ENCODE measurements at places on chromosomes 16 and 17.

DNA sequence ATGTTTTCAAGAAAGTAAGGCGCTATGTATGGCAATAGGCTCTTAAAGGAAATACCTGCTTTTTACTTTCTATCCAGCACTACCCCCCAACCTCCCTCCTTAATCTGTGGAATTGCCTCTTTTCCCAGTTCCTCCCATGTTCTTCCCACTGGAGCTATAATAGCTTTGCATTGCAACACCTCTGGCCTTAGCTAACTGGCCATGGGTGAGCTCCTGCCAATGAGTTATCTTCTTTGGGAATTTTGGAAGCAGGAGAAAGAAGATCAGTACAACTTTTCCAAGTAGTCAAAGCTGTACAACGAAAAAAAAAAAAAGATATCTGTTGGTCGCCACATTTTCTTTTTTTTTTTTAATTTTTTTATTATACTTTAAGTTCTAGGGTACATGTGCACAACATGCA lies 398.0 kb downstream of the NPIPA8 start:
- DNase-seq: no peak

- no peak for DNase-seq
Measured at GRCh38 chr17:61285526-61286320, 113.9 kb upstream of the TBX2 start.

DNA sequence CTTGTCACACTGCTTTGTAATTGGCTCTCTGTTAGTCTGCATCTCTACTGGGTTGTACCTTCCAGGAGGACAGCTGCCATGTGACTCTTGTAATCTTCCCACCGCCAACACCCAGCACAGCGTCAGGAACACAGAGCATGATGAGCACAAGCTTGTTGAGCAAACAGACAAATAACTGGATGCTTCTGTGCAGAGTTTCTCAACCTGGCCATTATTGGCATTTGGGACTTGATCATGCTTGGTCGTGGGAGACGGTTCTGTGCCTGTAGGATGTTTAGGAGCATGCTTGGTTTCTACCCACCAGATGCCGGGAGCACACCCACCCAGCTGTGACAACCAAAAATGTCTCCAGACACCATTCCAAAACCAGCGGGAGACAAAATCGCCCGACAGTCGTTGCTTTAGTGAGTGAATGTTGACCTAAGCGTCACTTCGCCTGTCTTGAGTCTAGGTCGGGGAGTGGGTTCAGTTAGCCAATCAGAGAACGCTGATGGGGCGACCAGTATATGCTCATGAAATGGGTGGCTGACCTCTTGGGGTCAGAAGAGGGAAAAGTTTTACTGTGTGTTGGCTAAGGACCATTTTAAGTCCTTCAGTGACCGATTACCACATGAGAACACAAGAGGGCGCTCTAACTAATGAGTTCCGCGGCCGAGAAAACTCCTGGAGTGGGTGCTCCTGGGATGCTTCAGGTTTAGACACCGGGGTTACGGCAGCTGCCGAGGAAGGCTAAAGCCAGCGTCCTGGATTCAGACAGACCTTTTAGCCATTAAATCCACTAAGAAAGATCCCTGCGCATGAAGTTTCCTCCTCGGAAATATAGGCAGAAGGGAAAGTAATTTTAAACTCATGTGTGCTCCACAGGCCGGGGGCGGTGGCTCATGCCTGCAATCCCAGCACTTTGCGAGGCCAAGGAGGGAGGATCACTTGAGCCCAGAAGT lies 57.8 kb upstream of the TEX2 start:
- peak; percentile 55 for DNase-seq

DNA sequence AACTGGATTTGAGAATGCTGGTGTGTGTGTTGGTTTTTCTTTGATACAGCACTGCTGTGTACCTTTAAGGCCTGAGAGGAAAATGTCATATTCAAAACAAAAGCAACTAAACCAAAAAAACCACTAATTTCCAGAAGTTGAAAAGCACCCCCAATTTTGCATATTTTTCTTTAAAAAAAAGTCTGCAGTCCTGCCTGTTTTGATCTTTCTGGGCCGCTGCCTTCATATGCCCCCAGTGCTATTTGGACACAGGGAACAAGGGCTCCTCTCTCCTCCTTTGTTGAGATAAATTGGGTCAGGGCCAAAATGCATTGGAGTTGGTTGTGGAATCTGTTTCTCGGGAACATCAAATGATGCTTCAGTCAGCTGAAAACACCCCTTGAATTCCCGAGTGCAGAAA lies 26.9 kb downstream of the GPT2 start:
- no peak for DNase-seq

- no peak for DNase-seq
Measured at GRCh38 chr17:81858967-81859905, 1.1 kb downstream of the P4HB start.

GRCh38 chr16:47660540-47660939 lies 199.4 kb downstream of the PHKB start:
- DNase-seq: no peak

DNA sequence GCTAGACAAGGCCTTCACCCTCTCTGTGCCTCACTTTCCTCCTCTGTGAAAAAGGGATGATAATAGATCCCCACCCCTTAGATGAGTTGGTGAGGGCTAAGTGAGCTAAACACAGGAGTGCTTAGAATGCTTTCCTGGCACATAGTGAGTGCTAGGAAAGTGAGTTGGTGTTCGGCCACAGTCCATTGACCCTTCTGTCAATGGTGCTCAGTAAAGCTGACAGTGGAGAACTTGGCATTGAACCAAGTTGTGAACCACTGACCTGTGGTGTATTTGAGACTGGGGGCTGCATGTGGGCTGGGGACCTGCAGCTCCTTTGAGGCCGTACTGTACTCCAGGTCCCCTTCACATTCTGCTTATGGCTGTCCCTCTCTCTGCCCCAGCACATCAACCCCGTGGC lies 4.8 kb downstream of the PLK1 start:
- DNase-seq: no peak

DNA sequence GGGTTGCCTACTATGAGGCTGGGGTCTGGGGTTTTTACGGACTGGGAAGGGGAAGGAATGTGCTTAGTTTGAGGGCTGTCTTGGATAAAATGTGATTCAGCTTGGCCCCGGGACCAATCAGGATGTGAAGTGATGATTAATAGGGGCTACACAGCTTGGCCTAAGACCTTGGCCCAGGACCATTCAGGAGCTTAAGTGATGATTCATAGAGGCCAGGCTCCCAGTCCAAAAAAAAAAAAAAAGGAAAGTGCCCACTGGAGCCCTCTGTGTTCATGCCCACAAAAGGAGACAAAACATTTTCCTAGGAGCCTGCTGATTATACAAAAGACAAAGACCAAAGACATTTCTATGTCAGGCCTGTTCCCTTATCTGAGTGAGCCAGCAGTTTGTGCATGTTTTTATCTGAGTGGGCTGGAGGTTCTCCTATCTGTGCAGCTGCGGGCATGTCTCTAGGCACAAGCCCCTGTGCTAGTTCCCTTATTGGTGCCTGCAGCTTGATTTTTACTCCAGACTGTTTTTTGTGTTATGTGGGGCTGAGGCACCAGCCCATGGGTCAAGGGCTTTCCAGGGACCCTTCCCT lies 898.2 kb upstream of the GOT2 start:
- DNase-seq: no peak

- DNase-seq: no peak
Measured at GRCh38 chr17:801660-802059, 19.5 kb downstream of the MRM3 start.

DNA sequence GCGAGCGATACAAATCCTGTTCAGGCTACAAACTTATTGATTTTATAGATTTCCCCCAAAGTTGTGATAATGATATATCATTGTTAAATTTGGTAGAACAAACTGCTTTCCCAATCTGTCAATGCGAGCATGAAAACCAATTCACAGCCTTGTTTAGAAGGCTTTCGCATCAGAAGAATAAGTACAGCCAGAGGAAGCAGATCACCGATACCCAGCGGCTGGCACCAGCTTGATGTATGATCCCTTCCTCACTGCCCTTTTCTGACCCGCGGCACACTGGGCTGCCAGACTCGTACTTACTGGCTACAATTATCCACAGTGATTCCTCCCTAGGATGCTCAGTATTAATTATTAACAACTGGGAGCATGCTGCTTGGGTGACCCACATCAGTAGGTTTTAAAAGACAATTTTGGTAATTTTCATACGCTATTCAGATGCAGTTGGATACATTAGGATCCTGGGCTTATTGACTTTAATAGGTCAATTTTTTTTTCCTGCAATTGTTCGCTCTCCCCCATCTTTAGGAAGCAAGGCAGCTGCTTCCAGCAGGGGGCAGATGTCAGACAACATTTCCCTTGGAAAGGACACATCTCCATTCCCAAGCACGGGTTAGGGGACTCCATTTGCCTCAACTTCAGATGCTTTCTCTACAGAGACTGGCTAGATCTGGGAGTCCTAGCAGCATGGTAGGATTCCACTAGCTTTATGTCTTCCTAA lies 582.7 kb upstream of the PSMD7 start:
- no peak for DNase-seq

- DNase-seq: no peak
Measured at GRCh38 chr16:19029980-19030379, 37.4 kb upstream of the COQ7 start.

GRCh38 chr17:19756546-19756945 lies 8.4 kb upstream of the ALDH3A1 start:
- no peak for DNase-seq

- no peak for DNase-seq
Measured at GRCh38 chr17:66964930-66965800, 658 bp downstream of the CACNG4 start.

DNA sequence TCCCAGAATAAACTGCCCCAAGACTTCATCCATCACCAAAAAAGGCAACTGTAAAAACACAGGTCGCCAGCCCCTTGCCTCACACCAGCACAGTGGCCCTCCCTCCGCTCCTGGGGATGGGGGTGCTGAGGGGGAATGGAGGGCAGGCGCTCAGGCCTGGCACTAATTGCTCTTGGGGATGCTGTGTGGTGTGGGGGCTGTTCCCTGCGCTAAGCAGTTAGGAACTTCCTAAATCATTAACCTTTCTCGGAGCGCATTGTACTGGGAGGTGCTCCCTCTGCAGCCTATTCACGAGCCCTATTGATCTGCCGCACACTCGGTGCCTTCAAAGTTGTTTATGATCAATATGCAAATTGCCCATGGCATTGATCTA lies 199.9 kb downstream of the ZFHX3 start:
- DNase-seq: no peak

DNA sequence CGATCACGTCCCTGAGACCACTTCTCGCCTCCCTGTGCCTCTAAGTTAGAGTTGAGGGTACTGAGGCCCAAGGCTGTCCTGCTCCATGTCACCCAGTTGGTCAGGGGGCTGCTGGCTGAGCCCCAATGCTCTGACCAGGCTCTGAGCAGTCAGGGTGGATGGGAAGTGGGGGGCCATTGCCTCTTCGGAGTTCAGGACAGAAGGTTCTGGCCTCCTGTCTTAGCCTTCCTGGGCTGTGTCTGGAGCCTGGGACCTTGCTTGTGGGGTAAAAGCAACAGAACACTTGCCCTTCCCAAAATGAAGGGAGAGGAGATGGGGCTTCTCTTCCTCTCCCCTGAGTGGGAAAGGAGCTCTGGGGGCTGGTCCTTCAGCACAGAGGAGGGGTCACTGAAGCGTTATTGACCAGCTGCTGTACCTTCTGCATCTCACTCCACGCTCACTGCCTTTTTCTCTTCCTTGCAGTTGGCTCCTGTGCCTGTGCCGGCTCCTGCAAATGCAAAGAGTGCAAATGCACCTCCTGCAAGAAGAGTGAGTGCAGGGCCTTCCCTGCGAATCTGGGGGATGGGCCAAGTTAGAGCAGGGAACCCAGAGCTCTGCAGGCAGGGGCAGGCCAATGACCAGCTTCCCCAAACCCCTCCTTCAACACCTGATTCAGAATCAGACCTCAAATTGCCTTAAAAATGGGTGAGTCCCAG lies 580 bp downstream of the MT1X start:
- no peak for DNase-seq

- no peak for DNase-seq
Measured at GRCh38 chr17:7590743-7591142, 849 bp upstream of the SOX15 start.

- DNase-seq: no peak
Measured at GRCh38 chr17:69057280-69057679, 3.4 kb downstream of the ABCA9 start.

GRCh38 chr17:82598256-82599119 lies 49.8 kb downstream of the WDR45B start:
- no peak for DNase-seq

DNA sequence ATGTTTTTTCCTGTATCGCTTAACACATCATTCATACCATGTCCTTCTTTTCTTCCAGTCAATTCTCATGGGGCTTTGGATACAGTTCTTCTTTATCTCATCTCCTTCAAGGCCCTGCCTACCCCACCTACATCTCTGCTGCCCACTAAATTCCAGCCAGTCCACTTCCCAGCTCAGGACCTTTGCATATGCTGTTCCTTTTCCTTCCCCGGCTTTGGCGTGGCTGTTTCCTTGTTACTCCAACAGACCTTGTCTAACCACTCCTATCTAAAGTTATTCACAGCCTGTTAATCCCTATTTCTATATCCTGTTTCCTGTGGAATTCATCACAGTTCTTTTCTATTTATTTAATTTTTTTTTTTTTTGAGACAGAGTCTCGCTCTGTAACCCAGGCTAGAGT lies 6.6 kb upstream of the STAT3 start:
- DNase-seq: no peak

- peak; percentile 3 for DNase-seq
Measured at GRCh38 chr16:68289621-68290329, 21.0 kb downstream of the SLC7A6OS start.

- DNase-seq: no peak
Measured at GRCh38 chr16:79843631-79844043, 243.1 kb upstream of the MAF start.

DNA sequence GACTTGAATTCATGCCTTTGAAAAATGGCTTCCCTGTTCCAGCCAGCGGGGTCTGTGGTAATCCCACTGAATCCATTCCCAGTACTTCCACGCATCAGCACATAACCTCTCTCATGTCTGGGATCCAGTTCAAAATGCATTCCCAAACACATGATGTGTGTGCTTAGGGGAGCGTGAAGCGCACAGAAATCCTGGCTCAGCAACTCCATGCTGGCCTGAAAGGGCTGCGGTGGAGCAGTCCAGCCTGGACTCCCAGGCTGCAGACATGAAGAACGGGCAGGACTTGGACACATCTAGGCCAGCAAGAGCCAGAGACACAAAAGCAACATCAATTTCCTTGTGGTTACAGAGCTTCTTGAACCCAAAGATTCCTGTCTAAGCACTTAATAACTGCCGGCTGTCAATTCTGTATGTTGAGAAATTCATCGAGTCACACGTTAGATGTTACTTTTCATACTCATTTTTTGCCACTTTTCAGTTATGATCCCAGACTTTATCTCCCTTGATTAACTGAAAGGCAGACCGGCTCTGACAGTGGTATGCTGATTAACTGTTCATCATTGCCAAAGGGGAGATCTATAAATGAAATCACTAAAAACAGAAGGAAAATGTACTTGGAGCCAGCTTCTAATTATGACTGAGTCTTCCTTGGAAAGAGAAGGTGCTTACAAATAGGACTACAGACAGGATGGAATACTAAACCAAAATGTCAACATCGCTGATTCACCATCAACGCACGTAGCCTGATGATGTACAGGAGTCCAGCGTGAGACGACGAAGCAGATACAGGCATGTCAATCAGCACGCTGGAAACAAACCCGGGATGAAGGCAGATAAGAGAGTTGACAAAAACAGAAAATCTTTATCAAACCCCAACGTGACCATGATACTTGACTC lies 23.0 kb downstream of the NSMCE1 start:
- DNase-seq: no peak

Measured in GDM1 (cell line).